ENCODE measurements at places on chromosomes 11 and 22. TPM values are rescaled to one million over a fixed set of nuclear protein-coding genes. Genes with fewer than 3 reads are reported as not detected.

The SAA2 gene
- polyA plus RNA-seq, result not detected

The PHETA2 gene
- 0.22 TPM for polyA plus RNA-seq

The SAA4 gene
- polyA plus RNA-seq, result not detected

The OR52E2 gene
- not detected for polyA plus RNA-seq

The HEPN1 gene
- polyA plus RNA-seq, result not detected

The CDC42EP1 gene
- polyA plus RNA-seq, result not detected

The HDHD5 gene
- polyA plus RNA-seq, result 91.3 TPM

The PANX3 gene
- not detected for polyA plus RNA-seq

The PANX2 gene
- polyA plus RNA-seq, result 6.4 TPM

The P2RX3 gene
- not detected for polyA plus RNA-seq

The NDUFA6 gene
- 273 TPM for polyA plus RNA-seq

The CNGA4 gene
- not detected for polyA plus RNA-seq

The CYB5R2 gene
- not detected for polyA plus RNA-seq

The KDM4E gene
- not detected for polyA plus RNA-seq

The TEX12 gene
- polyA plus RNA-seq, result 0.36 TPM

All from neural cell (in vitro differentiated cells).